ENCODE measurements at places on chromosomes 16 and 17.

DNA sequence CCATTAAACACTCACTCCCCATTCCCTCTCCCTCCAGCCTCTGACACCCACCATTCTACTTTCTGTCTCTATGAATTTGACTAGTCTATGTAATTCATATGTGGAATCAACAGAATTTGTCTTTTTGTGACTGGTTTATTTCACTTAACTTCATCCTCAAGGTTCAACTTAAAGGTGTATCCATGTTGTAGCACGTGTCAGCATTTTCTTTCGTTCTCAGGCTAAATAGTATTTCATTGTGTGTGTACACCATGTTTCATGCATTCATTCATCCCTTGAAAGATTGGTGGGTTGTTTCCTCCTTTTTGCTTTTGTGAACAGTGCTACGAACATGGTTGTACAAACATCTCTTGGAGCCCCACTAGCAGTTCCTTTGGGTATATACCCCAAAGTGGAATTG, 36.0 kb downstream of the ATP2C2 start:
- DNase-seq: no peak

- no peak for DNase-seq
Observed at GRCh38 chr16:74736531-74737157, 36.0 kb upstream of the MLKL start.

DNA sequence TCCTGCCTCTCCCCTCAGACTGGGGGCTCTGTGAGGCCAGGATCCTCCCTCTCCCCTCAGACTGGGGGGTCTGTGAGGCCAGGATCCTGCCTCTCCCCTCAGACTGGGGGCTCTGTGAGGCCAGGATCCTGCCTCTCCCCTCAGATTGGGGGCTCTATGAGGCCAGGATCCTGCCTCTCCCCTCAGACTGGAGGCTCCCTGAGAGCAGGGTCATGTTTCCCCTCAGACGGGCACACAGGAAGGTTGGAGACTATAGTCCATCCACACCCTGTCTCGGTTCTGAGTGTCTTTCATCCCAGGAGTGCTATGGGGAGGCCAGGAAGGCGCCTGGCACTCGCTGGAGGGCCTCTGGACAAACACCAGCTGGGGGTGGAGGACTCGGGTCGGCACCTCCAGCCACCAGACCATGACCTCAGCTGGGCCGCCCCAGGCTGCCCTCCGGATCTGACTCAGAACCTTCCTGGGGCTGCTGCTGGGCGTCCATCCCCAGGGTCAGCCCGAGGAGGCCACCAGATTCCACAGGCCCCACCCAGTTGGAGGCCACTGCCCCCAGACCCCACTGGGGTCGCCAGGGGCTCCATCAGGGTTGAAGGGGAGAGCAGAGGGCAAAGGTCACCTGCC, 21.9 kb upstream of the DLX4 start:
- DNase-seq: no peak

GRCh38 chr17:36930583-36930900, 6.7 kb upstream of the LHX1 start:
- no peak for DNase-seq

- DNase-seq: peak; percentile 20
Observed at GRCh38 chr17:42407289-42407836, 15.7 kb downstream of the CAVIN1 start.

GRCh38 chr16:58793366-58793765, 59.2 kb upstream of the GOT2 start:
- no peak for DNase-seq

- no peak for DNase-seq
Observed at GRCh38 chr16:11619327-11619851, 32.7 kb upstream of the LITAF start.

- DNase-seq: no peak
Observed at GRCh38 chr16:10069374-10069773, 112.9 kb downstream of the GRIN2A start.

- no peak for DNase-seq
Observed at GRCh38 chr17:35609831-35610230, 22.7 kb downstream of the AP2B1 start.

DNA sequence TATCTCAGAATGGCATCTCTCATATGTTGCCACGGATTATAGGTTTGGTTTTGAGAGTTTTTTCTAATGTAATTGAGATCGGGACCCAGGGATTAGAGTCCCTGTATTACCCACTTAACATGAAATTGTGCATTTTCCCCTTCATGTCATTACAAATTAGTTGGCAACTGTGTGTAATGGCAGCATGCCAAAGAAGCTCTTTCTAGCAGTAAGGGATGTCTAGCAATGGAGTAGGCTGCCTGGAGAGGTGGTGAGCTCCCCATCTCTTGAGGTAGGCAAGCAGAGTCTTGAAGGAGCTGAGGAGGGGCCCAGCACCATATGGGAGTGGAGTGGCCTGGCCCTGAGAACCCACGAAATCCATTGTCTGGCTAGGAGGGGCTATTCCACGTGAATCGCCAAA, 10.0 kb upstream of the KATNB1 start:
- DNase-seq: no peak

DNA sequence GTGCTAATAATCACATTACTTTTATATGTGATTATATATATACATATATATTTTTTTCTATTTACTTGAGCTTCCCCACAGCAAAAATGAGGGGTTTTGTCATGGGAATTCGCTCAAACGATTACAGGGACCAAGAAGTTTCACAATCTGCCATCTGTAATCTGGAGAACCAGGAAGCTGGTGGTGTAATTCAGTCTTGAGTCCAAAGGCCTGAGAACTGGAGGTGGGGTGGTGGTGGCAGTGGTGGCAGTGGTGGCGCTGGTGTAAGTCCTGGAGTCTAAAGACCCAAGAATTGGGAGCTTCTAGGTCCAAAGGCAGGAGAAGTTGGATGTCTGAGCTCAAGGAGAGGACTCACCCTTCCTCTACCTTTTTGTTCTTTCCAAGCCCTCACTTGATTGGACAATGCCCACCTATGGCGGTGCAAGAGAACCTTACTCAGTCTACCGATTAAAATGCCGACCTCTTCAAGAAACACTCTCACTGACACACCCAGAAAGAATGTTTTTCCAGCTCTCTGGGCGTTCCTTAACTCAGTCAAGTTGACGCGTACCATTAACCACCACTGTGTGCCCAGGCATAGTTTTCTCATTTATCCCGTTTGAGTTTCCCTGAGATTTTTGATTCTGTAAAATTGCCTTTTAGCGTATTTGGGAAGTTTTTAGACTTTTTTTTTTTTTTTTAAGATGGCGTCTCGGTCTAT, 31.9 kb downstream of the POLR2A start:
- DNase-seq: no peak

DNA sequence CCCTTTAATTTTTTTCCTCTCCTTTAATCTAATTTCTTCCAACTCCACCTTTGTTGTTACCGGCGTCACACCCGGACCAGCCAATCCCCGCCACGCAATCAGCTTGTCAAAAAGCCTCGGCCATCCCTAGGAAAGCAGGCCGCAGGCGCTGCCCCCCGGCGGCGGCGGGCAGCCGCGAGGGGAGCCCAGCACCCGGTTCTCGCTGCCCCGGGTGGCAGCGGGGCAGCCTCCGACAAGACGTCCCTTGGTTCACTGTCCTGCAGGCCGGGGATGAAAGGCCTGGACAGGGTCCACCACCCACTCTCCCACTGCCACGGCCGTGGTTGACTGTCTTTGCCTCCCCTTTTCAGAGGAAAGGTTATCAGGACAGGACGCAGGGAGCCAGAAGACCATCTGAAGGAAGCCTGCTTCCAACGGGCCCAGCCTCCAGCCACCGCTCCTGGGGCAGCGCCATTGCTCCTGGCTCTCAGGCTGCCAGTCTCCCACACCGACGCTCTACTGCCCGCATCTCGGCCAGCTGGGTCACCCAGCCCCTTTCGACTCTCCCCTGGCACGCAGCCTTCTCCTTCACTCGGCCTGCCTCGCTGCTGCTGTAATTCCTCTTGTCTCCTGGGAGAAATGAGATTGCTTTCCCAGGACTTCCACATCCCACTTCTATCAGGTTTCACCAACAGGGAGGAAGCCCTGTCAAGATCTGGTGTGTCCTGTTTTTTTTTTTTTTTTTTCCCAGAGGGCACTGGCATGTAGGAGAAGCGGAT, 2.8 kb upstream of the UBTF start:
- peak; percentile 70 for DNase-seq

GRCh38 chr17:40326014-40326831, 17.2 kb downstream of the RARA start:
- DNase-seq: no peak

DNA sequence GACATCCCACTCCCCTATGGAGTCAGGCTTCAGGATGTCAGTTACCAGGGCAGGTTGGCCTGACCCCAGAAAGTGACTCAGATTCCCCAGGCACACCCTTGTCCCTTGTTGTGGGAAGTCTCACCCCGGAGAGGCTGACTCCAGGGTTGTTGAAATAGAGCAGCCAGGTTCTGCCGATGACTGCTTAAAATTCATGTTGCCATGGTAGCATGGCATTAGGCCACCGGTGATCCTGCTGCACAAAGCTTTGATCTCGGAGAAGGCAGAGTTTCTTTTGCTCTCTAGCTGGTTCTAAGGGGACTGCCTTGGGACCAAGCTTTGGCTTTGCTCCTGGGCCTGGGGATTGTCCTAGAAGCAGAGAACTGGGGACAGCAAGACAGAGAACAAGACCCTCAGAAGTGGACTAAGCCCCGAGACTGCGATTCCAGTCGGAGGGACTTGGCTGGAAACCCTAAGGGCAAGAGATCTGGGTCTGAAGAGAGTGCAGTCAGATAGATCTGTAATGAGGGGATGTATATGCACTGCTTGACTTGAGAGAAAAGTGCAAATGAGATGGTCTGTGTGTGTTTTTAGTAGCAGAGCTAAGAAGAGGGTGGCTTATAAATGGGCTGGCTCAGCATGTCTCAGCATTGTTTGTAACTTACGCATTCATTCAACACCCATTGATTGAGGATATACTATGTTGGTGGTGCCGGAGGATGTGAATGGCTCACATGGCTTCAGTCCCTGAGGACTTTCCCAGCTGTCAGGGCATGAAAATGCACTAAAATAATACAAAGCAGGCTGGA, 106.9 kb downstream of the RGS9 start:
- DNase-seq: peak; percentile 0

DNA sequence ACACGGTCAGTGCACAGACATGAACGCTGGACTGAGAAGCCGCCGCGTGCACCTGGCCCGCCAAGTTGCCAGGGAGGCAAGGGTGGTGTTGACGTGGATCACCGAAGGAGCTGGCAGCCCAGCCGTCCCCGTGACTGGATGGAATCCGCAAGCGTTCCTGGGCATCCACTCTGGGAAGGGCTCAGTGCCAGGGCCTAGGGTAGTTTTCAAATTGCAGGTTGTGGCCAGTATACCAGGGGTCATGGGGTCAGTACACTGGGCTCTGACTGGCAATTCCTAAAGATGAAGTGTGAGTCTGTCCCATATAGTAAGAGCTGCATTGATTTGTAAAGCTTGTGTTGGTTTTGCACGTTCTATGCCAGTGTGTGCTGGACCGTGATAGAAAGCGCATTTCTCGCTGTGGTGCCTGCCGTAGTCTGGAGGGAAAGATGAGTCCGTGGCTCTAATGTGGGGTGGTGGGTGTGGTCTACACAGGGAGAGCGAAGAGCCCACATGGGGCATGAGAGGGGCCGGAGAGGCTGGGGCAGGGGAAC, 21.1 kb upstream of the METRNL start:
- no peak for DNase-seq

- DNase-seq: no peak
Observed at GRCh38 chr17:382644-383533, 30.3 kb upstream of the RPH3AL start.

GRCh38 chr16:20862162-20862960, 37.8 kb downstream of the DCUN1D3 start:
- DNase-seq: no peak

DNA sequence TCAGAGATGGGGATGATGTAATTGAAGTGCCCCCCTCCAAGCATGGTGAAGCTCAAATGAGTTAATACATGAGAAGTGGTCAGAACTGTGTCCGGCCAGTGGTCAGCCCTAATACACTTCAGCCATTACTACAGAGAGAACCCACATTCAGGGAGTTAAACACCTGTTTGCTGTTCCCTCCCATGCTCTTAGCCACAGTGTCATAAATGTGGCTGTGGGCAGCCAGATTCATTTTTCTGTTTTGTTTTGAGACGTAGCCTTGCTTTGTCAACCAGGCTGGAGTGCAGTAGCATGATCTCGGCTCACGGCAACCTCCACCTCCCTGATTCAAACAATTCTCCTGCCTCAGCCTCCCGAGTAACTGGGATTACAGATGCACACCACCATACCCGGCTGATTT, 139.9 kb downstream of the DNAH9 start:
- DNase-seq: no peak

GRCh38 chr16:51510416-51510815, 359.3 kb upstream of the SALL1 start:
- no peak for DNase-seq

DNA sequence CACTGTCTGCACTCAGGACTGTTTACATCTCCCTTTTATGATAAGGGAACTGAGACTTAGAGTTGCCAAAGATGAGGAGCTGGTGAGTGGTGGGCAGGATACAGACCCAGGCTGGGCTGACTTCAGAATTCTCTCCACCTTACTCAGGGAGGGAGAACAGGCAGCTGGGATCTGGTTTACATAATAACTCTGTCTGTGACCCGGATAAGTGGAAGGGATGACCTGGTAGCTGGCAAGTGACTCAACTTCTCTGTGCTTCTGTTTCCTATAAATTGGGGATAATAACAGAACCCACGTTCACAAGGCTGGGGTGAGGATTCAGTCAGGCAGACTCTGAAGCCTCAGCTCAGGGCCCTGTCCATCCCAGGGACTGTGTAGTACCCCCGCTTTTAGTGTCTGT, 2.6 kb downstream of the SNX20 start:
- DNase-seq: no peak

DNA sequence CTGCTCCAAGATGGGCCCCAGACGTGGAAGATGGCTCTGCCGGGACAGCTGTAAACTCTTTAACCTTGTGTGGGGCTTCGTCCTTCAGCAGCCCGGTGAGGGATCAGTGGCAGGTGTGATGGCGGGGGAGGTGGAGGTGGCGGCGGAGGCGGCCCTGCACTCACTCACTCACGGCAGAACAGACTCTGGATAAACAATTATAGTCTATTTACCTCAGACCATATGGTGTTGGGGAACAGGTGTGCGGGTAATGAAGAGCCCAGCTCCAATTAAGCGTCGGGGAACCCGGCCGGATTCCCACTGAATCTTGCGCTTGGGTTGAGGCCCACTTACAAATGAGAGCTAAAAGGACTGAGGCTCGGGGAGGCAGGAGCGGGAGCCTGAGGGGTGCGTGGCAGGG, 104.3 kb upstream of the SDK2 start:
- peak; percentile 17 for DNase-seq

All from NCI-H526 treated with DMSO at 0.1 percent for 48 hours (cell line).